Sigmoid colon (tissue), 7 donors: ENCODE measurements at places on chromosomes 5 and 9. TPM values are rescaled to one million over a fixed set of nuclear protein-coding genes. Genes with fewer than 3 reads are reported as not detected.

GRCh38 chr9:132579427-132579798, 3.0 kb upstream of the BARHL1 start:
- no peak for DNase-seq

- no peak for DNase-seq
Observed at GRCh38 chr5:112549127-112549526, 130.1 kb upstream of the EPB41L4A start.

- peak; percentile 83 for DNase-seq
Observed at GRCh38 chr9:108297073-108297472, 558.7 kb downstream of the ACTL7B start.

- no peak for DNase-seq
Observed at GRCh38 chr5:59506285-59506877, 387.1 kb downstream of the PDE4D start.

Gene RNF208
- not detected for total RNA-seq

Gene SPAG8
- total RNA-seq = 2.8 TPM

Gene GRIN1
- total RNA-seq = 0.36 TPM

Gene TAF11L5
- not detected for total RNA-seq

Gene PWWP2A
- total RNA-seq = 28.8 TPM
